Sciatic nerve (tissue), 2 donors: ENCODE measurements at places on chromosomes 5 and 9. TPM values are rescaled to one million over a fixed set of nuclear protein-coding genes. Genes with fewer than 3 reads are reported as not detected.

GRCh38 chr5:6768590-6769230 is 55.5 kb downstream of the TENT4A start:
- no peak for DNase-seq

GRCh38 chr5:80206282-80206681 is 49.6 kb downstream of the SERINC5 start:
- DNase-seq: no peak

TMC1 gene
- 0.36 TPM for total RNA-seq

FGF1 gene
- total RNA-seq: 316 TPM

CNTNAP3B gene
- total RNA-seq: 20.4 TPM
